ENCODE measurements at places on chromosomes 2 and 18.

GRCh38 chr2:224405412-224405811 lies 3.5 kb upstream of the FAM124B start:
- no peak overlapping the region for H3K4me3 ChIP-seq
- H3K27me3 ChIP-seq: peaks cover 6% of the 10 kb centered on the region
- peaks cover 12% of the 10 kb centered on the region for H3K4me1 ChIP-seq
- no peak overlapping the region for H3K27ac ChIP-seq
- no peak for DNase-seq

DNA sequence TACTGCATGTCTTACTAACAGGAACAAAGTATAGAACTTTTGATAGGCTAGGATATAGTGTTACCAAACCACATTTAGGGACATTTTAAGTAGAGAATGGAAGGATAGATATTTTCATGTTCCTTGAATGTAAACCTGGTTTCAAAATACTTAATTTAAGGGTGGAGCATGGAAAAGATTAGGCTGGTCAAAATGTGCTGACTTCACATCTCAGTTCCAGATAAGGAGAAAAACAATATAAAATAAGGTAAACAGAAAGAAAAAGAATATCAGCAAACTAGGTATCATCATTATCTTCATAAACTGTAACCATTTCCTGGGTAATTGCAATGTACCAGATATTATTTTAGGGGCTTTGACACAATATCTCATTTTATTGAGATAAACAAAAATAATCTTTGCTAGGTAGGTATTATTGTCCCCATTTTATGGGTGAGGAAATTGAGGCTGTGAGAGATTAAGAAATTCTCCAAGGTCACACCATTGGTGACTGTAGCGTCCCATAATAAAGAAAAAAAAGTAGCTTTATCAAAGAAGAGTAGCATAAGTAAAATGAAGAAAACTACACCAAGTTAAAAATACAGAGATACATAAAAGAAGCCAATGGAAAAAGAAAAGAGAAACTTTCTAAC lies 3.6 kb downstream of the PDE11A start:
- H3K27me3 ChIP-seq: peaks cover 30% of the 10 kb centered on the region
- H3K4me1 ChIP-seq: no peaks in the 10 kb centered on the region
- H3K27ac ChIP-seq: no peak overlapping the region
- no peak overlapping the region for H3K4me3 ChIP-seq
- no peak for DNase-seq

DNA sequence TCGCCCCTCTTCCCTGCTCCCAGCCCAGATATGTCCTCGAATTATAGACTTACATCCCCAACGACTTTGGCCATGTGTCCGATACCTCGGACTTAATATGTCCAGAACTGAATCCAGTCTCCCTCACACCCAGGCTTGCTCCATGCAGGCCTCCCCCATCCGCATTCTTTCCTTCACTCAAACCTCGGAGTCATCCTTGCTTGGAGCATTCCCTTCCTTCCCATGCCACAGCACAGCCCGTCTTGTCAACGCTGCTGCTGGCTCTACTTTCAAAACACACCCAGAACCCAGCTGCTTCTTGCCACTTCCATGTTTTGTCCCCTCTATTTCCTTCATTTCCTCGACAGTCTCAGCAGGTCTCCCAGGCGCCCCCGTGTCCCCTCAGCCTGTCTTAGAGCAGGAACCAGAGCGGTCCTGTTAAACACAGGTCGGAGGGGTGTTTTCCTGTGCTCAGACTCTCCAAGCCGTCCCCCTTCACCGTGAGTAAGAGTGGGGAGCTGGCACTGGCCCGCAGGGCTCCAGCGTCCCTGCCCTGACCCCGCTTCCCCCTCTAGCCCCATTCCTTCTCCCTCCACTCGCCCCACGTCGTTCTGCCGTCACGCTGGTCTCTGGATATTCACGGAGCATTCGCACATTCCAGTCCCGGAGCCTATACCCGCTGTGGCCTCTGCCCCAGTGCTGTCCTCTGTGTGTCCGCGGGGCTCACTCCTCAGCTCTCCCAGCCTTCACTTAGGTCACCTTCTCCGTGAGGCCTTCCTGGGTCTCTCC lies 54.4 kb downstream of the VAPA start:
- peaks cover 41% of the 10 kb centered on the region for H3K4me1 ChIP-seq
- H3K4me3 ChIP-seq: no peak overlapping the region
- no peak for DNase-seq
- H3K27me3 ChIP-seq: peaks cover 27% of the 10 kb centered on the region
- no peaks in the 10 kb centered on the region for H3K36me3 ChIP-seq
- H3K27ac ChIP-seq: peak overlapping the region; percentile 3

- H3K27ac ChIP-seq: no peak overlapping the region
- DNase-seq: no peak
- H3K4me3 ChIP-seq: no peak overlapping the region
- H3K27me3 ChIP-seq: peaks cover 7% of the 10 kb centered on the region
- no peaks in the 10 kb centered on the region for H3K36me3 ChIP-seq
- no peaks in the 10 kb centered on the region for H3K4me1 ChIP-seq
These were observed 84.8 kb downstream of the CCBE1 start for GRCh38 chr18:59612381-59612780.

- H3K36me3 ChIP-seq: no peaks in the 10 kb centered on the region
- no peak overlapping the region for H3K4me3 ChIP-seq
- H3K4me1 ChIP-seq: no peaks in the 10 kb centered on the region
- H3K27me3 ChIP-seq: peaks cover 9% of the 10 kb centered on the region
- DNase-seq: no peak
- H3K27ac ChIP-seq: no peak overlapping the region
These were observed 122.6 kb upstream of the UGP2 start for GRCh38 chr2:63719052-63719451.

DNA sequence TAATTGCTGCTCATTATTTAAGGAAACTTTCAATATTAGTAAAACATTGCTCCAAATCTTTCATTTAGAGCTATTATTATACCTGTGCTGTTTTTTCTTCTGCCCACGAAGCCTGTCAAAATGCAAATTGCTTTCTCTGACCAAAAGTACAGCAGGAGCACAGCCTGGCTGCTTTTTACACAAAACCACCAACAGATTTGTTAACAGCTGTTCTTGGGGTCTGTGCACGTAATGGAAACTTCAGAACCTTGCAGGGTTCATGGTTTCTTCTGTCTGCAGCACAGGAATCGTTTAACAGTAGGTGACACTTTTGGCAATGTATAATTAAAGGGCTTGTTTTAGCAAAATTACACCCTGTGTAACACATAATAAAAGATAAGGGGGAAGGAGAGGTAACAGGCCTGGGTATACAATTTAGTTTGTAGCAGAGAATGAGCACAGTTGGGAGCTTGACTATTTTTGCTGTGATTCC lies 447.3 kb downstream of the KCNJ3 start:
- no peak for DNase-seq
- no peak overlapping the region for H3K4me3 ChIP-seq
- no peaks in the 10 kb centered on the region for H3K4me1 ChIP-seq
- no peaks in the 10 kb centered on the region for H3K36me3 ChIP-seq
- H3K27me3 ChIP-seq: no peaks in the 10 kb centered on the region

DNA sequence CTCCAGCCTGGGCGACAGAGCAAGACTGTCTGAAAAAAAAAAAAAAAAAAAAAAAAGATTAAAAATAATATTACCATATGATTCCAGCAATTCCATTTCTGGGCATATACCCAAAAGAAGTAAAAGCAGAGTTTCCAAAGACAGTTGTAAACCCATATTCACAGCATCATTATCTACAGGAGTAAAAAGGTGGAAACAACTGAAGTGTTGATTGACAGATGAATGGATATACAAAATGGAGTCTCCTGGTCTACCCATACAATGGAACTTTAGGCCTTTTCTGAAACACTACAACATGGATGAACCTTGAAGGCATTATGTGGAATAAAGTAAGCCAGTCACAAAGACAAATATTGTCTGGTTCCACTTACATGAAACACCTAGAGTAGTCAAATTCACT lies 5.7 kb downstream of the RNU4ATAC start:
- H3K4me3 ChIP-seq: no peak overlapping the region
- H3K27ac ChIP-seq: peak overlapping the region; percentile 65
- no peaks in the 10 kb centered on the region for H3K27me3 ChIP-seq

DNA sequence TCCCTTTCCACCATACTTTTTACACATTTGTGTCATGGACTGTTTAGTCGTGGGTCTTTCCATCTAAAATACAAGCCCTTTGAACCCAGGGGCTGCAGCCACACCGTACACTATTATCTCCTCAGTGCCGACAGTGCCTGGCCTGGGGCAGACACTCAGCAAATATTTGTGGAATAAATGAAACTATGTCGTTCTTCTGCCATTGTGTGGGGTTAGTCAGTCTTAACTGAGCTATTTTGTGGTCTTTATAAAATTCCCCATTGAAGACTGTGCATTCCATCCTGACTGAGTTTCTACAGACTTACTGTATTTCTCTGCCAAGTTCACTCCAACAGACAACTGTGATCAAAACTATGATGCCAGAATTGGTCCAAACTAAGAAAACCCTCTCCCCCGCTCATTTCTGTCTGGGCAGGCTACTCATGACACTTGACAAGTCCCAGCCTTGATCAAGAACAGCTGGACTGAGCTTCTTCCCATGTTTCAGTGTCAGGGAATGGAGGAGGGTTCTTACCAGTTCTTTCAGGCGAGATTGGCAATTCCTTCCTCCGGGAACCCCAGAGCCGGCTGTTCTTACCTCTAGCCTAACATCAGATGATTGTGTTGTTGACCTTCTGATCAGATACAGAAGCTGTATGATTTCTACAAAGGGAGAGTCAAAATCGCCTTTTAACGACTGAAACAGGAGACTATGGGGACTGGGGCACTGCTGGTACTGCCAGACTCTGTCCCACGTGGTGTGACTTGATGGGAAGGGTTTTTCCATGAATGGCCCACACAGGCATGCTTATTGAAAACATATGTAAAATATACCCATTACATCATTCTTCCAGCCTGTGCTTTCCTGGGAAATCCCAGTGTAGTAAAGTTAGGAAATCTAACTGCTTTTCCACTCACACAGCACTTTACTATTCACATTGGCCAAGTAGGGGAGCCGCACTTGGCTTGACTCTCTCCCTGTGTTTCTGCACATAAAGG lies 77.4 kb upstream of the NPAS2 start:
- no peak for DNase-seq
- no peaks in the 10 kb centered on the region for H3K4me1 ChIP-seq
- H3K4me3 ChIP-seq: no peak overlapping the region
- no peaks in the 10 kb centered on the region for H3K36me3 ChIP-seq
- peaks cover 43% of the 10 kb centered on the region for H3K27me3 ChIP-seq

DNA sequence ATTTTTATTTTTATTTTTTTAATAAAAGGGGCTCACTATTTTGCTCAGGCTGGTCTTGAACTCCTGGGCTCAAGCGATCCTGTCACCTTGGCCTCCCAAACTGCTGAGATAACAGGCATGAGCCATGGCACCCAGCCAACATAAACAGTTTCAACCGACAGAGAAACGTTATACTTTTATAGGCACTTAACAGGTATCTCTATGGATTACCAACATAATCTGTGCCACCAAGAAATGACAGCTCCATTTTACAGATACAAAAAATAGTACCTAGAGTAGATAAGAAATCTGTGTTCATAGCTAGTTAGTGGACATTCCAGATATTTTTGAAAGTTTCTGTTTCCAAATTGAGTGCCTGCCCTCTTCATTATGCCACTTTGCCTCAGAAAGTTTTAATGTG lies 1316.7 kb downstream of the LRP1B start:
- no peak for DNase-seq
- H3K27me3 ChIP-seq: no peaks in the 10 kb centered on the region
- H3K4me1 ChIP-seq: no peaks in the 10 kb centered on the region
- H3K4me3 ChIP-seq: no peak overlapping the region
- H3K36me3 ChIP-seq: no peaks in the 10 kb centered on the region
- no peak overlapping the region for H3K27ac ChIP-seq

DNA sequence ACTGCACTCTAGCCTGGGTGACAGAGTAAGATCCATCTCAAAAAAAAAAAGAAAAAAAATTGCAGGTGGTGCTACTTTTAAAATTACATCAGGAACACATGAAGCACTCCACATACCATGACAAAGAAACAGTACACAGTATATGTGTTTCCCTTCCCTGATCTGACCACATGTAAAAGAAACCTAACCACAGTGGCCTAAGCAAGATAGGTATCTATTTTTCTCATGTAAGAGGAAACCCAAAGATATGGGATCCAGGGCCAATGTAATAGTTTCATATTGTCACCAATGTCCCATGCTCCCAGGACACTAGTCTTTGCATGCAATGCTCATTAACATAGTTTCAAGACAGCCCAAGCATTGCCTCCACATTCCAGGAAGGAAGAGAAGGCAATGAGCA lies 99.9 kb downstream of the DYM start:
- no peak overlapping the region for H3K27ac ChIP-seq
- H3K4me1 ChIP-seq: peaks cover 19% of the 10 kb centered on the region
- DNase-seq: no peak
- H3K4me3 ChIP-seq: no peak overlapping the region
- peaks cover 11% of the 10 kb centered on the region for H3K36me3 ChIP-seq
- H3K27me3 ChIP-seq: no peaks in the 10 kb centered on the region

DNA sequence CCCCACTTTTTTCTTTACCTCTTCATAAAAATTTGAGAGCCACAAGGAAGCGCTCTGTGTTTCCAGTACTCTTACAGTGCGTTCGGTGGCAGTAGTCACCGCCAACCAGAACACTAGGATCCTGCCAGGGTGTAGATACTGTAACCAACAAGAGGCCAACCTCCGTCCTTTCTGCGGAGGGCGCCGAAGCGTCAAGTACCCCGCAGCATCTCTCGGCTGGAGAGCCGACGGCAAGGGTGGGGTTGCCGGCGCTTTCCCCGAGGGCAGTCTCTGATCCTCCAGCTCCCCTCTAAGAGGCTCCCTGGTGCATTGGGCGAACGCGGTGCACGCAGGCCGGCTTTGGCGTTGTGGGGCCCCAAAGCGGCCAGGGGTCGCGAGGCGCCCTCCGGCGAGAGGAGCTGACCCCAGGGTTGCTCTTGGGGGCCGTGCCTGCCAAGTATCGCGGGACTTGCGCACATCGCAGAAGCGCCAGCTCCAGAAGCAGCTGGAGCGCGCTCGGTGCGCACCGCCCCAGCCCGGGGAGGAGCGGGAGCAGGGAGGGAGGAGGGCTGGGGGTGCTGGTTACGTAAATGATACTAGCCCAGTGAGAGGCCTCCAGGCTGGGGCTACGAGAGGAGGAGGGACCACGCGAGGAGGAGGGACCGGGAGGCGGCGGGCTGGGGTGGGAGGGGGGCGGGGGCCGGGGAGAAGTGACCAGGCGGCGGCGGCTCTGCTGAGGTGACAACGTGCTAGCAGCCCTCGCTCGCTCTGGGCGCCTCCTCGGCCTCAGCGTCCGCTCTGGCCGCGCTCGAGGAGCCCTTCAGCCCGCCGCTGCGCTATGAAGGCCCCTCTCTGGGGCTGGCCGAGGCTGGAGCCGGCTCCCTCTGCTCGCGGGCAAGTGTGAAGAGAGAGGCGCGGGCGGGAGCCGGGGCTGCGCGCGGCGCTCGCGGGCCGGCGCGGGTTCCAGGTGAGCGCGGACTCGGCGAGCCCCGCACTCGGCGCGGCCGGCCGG lies at the start of gene GALNT13:
Gene GALNT13, plus strand, starts transcription at position 692 of the 991 bp plus-strand sequence.
- H3K36me3 ChIP-seq: peaks cover 13% of the 10 kb centered on the region
- no peak within 1 kb of the TSS for H3K4me3 ChIP-seq
- no peaks in the 10 kb centered on the region for H3K4me1 ChIP-seq
- no peak for DNase-seq

GRCh38 chr2:168350380-168350779 lies 103.0 kb upstream of the STK39 start:
- H3K27ac ChIP-seq: no peak overlapping the region
- H3K27me3 ChIP-seq: no peaks in the 10 kb centered on the region
- H3K4me3 ChIP-seq: no peak overlapping the region

Measured in natural killer cell treated with Interleukin-12 subunit alpha and Interleukin-12 subunit beta and Interleukin-15 and Interleukin-18, amount 100 ng/mL, for 72 hours (primary cell).